Astrocyte of the hippocampus (primary cell): ENCODE measurements at places on chromosomes 1 and 21.

- DNase-seq, result peak; percentile 99
Measured at GRCh38 chr1:12477936-12478611, 139.9 kb downstream of the DHRS3 start.

DNA sequence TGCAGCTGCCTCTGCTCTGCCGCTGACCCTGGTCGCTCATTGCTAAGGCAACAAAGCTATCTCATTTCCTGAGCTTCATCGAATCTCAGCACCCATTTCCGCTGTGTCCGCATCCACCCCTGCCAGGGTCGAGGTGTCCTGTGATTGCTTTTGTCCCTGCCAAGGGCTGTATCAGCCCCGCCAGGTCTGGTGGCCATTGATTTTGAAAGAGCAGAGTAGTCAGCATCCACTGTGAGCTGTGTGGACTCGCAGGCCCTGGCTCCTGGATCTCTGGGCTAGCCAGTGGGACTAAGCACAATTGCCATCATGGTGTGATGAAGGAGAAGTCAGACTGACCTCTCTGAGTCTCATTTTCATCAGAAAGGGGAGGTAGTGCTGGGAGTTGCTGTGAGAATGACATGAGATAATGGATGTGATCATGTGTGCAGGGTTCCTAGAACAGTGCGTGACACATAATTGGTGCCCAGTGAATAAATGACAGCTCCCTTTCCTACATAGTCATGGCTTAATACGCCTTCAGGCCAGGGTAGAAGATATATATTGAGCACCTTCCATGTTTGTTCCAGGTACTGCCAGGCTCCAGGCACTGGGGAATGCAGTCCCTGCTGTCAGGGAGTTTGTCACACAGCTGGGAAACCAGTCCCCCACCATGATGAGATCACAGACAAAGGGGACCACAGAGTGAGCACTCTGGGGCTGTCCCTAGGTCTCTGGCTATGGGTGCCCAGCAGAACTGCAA, 32.1 kb downstream of the NAV1 start:
- DNase-seq, result no peak

DNA sequence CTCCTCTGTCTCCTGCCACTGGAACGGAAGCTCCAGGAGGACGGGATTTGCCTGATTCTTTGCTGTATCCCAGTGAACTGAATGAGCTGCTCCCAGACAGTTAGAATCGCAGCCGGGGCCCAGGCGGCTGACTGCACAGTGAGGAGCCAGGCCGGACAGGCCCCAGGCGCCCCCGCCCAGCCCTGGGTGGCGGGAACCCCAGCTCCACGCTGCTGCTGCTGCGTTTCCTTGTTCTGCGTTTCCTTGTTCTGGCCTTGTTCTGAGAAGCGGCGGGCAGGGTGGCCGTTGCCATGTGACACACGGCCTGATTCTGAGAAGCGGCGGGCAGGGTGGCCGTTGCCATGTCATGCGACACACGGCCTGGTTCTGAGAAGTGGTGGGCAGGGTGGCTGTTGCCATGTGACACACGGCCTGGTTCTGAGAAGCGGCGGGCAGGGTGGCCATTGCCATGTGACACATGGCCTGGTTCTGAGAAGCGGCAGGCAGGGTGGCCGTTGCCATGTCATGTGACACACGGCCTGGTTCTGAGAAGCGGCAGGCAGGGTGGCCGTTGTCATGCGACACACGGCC, 56.2 kb downstream of the SLC37A1 start:
- no peak for DNase-seq

- DNase-seq, result no peak
Measured at GRCh38 chr1:66416295-66416694, 117.7 kb upstream of the SGIP1 start.

DNA sequence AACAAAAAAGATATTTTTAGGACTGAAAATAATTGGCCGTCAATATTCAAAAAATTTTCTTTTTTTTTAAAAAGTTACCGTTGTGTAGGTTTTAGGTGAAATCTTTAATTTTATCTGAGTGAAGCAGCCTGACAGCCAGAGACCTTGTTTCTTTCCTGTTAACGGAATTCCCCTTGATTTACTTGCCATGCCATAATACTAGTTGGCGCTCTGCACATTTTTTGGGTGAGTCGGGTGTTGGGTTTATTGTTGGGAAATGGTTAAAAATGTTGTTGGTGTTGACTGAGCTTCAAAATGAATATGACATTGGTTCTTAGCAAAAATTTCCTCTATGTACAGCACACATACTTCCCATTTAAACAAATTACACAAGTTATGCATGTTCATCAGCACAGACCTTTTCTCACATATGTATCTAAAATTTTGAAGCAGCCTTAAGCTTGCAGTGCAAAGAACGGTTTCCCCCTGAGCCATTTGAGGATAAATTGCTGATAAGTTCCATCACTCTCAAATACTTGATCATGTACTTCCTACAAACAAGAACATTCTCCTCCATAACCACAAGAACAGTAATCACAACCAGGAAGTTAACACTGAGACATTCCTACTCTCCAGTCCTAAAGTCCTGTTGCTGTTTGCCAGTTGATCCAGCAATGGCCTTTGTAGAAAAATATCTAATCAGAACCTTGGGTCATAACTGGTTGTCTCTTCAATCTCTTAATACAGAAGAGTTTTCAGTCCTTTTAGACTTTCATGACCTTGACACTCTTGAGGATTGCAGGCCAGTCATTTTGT, 34.2 kb downstream of the CAMTA1 start:
- DNase-seq, result peak; percentile 51

DNA sequence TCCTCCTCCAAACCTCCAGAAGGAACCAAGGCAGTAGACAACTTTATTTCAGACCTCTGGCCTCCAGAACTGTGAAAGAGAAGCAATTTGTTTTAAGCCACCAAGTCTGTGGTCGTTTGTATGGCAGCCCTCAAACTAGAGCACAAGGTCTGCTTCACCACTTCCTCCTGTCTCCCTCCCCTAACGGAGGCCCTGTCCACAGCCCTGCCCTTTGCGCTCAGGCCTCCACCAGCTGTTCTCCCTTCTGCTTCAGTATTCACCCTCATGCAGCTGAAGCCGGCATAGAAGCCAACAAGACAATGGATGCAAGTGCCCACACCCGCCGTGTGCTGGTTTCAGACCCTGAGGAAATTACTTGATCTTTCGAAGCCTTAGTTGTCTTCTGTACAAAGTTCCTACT, 364.1 kb downstream of the HHAT start:
- DNase-seq, result no peak

GRCh38 chr21:46637952-46638746, 2.7 kb downstream of the PRMT2 start:
- no peak for DNase-seq

GRCh38 chr1:234507626-234508387, 28.8 kb upstream of the TARBP1 start:
- no peak for DNase-seq

- DNase-seq, result no peak
Measured at GRCh38 chr1:188240772-188241406, 1412.1 kb downstream of the PLA2G4A start.

- no peak for DNase-seq
Measured at GRCh38 chr1:102836991-102837390, 271.3 kb downstream of the COL11A1 start.
